Activated effector memory CD4-positive, alpha-beta T cell treated with Interleukin-2 at 50 U/mL for 16 hours (primary cell): ENCODE measurements at places on chromosomes 13 and 19.

- DNase-seq, result no peak
These were observed 243.4 kb downstream of the NHLRC3 start for GRCh38 chr13:39281539-39282150.

DNA sequence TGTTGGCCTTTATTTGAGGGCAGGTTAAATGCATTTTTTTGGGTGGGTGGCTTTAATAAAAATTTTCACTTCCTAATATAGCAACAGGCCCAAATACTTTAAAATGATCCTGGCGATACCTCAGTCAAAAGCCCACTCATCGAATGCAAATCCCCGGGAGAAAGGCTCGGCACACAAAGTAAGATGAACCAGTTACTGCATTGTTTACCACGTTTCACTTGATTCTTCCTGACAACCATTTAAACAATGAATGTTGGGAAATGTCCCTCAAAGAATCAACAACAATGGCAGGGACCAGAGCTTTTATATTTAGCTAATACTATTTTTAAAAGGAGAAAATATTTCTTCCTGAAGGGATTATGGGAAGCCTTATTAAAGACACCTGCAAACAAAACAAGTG is 187.7 kb downstream of the ABCC4 start:
- DNase-seq, result no peak

- no peak for DNase-seq
These were observed 182.4 kb upstream of the UFM1 start for GRCh38 chr13:38167164-38167822.

DNA sequence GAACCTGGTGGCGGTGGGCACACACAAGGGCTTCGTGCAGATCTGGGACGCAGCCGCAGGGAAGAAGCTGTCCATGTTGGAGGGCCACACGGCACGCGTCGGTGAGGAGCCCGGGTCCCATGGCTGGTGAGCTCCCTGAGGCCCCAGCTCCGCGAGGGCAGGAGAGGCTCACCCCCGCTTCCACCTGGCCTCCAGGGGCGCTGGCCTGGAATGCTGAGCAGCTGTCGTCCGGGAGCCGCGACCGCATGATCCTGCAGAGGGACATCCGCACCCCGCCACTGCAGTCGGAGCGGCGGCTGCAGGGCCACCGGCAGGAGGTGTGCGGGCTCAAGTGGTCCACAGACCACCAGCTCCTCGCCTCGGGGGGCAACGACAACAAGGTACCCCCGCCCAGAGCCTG is 7.3 kb upstream of the TEKTIP1 start:
- no peak for DNase-seq

- DNase-seq, result no peak
These were observed 50.3 kb upstream of the VSTM2B start for GRCh38 chr19:29475469-29475868.

DNA sequence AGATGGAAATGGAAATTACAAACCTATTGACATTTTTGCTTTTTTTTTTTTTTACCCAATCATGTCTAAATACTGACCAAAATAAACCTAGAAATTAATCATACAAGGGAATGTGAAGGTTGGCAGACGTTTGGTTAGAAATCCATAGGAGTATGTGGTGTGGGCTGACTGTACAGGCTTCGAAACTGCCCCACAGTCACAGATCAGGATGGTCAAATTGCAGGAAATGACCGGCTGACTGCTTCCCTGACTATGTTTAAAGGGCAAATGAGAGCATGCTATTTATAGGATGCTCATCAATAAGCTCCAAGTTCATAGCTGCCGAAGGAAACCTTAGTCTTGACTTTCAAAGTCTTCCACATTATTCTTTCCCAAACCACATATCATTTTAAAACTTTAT is 118.4 kb downstream of the COG6 start:
- no peak for DNase-seq

GRCh38 chr13:75299246-75299645 is 182.7 kb downstream of the TBC1D4 start:
- DNase-seq, result no peak

GRCh38 chr13:100789968-100790367 is 115.4 kb upstream of the TMTC4 start:
- no peak for DNase-seq

DNA sequence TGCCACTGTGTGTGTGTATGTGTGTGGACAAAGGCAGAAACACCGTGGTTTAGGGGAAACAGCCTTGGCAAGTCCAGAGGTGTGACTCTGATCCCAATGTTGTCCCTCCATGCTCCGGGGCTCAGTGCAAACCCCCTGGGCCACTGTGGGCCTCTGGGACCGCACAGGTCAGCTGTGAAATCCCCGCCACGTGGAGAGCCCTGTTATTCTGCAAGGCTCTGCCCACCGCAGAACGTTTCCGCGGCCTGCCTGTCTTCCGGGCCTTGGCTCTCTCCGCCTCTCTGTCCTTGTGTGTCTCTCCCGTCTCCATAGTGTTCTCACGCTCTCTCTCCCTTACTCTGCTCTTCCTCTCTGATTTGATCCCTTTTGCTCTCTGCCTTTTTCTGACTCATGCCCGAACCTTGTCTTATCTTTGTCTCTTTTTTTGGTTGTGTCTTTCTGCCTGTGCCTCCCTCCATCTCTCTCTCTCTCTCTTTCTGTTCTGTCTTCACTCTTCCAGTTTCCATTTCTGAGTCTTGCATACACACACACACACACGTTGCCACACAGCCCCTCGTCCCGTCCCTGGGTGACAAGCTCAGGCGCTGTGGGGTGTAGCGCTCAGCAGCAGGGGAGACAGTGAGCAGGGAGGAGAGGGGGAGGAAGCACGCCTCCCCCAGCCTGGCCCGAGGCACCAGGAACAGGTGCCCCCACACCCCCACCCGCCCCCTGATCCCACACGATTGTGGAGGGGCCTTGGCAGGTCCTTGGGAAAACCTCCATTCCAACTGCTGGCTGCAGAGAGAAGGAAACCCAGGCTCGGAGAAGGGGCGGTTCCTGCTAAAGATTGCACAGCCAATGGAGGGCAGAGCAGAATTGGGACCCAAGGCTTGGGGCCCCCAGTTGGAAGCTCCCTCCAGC is 3.0 kb downstream of the TTYH1 start:
- DNase-seq, result no peak
